Kasumi-1 (cell line): ENCODE measurements at places on chromosomes 2 and 18.
A peak's percentile ranks its signal among the peaks of the same experiment; 100 is the strongest.

DNA sequence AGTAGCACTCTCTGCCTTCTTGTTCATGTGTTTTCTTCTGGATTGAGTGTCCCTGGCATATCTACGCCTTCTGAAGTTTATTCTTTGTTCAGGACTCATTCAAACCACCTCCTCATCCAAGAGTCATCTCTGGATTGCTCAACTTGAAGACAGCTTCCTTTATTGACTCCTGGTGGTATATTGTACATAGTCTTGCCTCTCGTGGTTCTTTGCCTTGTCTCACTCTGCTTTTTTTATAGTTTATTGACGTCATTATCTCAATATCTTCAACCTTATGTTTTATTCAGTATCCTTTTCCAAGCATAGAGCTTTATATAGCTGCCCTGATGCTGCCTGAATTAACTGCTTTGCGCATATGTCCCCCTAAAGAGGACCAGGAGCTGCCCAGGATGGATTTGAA is 161.7 kb downstream of the INSIG2 start:
- DNase-seq: peak; percentile 25

DNA sequence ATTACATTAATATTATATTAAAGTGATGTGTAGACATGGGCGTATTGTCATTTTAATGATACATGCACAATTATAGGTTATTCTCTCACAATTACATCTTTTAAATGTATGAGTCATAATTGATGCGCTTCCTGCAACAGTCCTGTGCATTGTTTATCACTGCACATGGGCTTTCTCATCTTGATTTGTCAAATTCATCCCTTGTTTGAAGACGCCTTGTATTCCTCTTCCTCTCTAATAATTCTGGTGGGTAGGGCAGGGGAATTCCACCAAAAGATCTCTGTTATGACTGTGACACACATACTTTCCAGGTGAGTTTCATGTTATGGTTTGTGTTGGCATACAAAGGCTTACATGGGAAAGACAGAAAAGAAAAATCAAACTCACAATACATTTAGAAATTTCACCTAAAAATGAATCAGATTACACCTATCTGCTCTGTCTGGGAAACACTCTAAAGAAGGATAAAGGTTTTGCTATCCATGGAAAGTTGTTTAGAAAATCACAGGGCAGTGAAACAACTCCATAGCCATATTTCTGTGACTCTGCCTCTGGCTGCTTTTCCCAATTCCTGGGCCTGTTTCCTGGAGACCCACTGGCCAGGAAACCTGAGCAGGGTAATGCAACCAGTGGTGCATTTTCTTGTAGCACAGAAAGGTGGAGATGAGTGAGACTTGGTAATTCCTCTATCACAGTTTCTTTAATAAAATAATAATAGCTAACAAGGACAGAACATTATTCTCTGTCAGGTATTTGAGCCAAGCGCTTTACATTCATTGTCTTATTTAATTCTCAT is 13.2 kb downstream of the SLC9A2 start:
- DNase-seq: no peak

GRCh38 chr2:37357069-37357468 is 12.6 kb downstream of the QPCT start:
- DNase-seq: no peak

- DNase-seq: no peak
These were observed 50.5 kb downstream of the ZNF516 start for GRCh38 chr18:76444446-76445105.

DNA sequence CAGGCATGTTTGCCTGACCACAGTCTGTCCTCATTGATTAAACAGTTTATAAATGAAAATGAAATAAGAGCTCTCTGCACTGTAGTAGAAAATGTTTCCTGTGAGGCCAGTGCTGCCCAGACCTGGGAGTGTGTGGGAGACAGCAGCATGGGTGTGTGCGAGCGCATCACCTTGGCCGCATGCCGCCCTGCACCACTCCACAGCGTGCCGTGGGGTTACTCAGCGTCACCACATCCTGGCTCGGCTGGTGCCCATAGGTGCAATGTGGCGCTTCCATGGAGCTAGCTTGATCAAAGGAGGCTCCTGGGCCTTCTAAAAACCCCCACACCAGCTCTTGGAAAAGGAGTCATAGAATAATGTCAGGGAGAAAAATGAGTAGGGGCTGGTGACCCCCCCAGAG is 76.0 kb upstream of the EPC2 start:
- DNase-seq: no peak

- DNase-seq: peak; percentile 77
These were observed 211.4 kb upstream of the SMIM21 start for GRCh38 chr18:75638776-75639471.

DNA sequence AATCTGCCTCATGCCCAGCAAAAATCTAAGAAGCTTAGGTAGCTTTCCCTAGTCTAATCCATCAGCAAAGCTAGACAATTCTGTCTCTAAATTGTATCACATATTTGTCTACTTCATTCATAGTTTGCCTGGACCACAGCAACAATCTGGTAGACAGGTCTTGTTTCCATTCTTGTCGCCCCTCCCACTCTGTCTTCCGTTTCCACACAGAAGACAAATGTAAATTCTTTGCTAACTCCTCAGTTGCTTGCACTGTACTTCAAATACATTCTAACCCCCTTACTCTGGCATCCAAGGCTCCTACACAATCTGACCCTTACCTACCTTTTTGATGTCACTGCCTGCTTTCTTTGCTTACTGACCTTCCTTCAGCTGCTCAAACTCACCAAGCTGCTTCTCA is 40.1 kb downstream of the THUMPD2 start:
- DNase-seq: no peak
